Diencephalon (tissue), 1 donor: ENCODE measurements at places on chromosomes 1 and 21. TPM values are rescaled to one million over a fixed set of nuclear protein-coding genes. Genes with fewer than 3 reads are reported as not detected.

Gene LCE2A
- not detected for total RNA-seq

Gene FAM72D
- total RNA-seq = 0.92 TPM

Gene SYPL2
- total RNA-seq = not detected

Gene C1orf226
- total RNA-seq = 1.8 TPM

Gene LCE3E
- not detected for total RNA-seq

Gene FMOD
- 0.92 TPM for total RNA-seq

Gene OLFML2B
- 1.8 TPM for total RNA-seq

Gene SLC1A7
- total RNA-seq = not detected

Gene NVL
- 38.8 TPM for total RNA-seq

Gene THBS3
- 11.5 TPM for total RNA-seq
